Epithelial cell of esophagus (primary cell): ENCODE measurements at places on chromosomes 4 and X.
A peak's percentile ranks its signal among the peaks of the same experiment; 100 is the strongest.

- no peak for DNase-seq
These were observed 78.1 kb upstream of the TNIP3 start for GRCh38 chr4:121242188-121242750.

DNA sequence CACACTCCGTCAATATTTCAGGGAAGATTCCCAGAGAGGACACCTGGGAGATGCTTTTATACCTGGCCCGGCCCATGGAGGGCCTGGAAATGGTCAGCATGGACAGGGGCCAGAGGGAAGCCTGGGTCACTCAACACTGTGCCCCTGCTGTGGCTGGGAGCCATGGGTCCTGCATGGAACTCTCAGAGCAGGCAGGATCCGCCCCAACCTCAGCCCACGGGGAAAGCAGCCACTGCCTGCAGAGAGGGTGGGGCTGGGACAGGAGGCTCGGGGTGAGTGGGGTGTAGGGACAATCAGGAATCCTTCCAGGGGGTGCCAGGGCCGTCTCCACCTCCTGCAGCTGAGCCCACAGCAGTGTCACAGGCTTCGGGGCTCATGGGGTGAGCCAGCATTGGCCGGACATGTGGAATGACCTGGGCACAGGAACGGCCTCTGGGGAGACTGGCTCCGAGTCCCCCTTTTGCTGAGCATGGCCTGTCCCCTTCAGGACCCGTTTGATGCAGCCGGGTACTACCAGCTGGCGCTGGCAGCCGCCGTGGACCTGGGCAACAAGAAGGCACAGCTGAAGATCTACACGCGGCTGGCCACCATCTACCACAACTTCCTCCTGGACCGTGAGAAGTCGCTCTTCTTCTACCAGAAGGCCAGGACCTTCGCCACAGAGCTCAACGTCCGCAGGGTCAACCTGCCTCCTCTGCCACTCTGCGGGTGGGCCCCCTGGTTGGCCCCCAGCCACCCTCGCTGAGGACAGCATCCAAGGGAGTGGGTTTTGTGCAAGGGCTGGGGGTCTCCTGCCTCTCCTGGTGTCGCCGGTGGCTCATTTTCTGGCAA lies 29.1 kb upstream of the HTRA3 start:
- no peak for DNase-seq

GRCh38 chrX:151984328-151984727 lies 9.9 kb upstream of the GABRE start:
- DNase-seq: peak; percentile 90

GRCh38 chr4:121462660-121463261 lies 81.9 kb upstream of the QRFPR start:
- DNase-seq: peak; percentile 78

DNA sequence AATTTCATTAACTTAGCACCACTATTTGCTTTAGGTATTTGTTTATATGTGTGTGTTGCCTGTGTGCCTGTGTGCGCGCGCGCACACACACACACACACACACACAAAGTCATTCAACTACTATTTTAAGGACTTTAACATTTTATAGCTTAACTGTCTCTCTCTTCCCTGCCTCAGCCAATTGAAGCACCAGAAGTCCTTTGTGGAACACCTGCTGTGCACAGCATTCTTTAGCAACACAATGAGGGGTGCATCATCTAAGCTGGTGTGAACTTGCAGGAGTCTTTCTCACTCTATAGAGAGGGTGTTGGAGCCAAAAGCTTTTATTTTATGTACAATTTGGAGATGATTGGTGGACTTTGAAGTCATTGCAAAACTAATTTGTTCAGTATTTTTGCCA lies 31.3 kb downstream of the SLIT2 start:
- DNase-seq: no peak

- no peak for DNase-seq
These were observed 40.6 kb upstream of the PHEX start for GRCh38 chrX:21991504-21991903.

- peak; percentile 6 for DNase-seq
These were observed 250.7 kb downstream of the THOC2 start for GRCh38 chrX:123481913-123482851.

- DNase-seq: no peak
These were observed 154.0 kb downstream of the TMEM47 start for GRCh38 chrX:34503119-34503518.

DNA sequence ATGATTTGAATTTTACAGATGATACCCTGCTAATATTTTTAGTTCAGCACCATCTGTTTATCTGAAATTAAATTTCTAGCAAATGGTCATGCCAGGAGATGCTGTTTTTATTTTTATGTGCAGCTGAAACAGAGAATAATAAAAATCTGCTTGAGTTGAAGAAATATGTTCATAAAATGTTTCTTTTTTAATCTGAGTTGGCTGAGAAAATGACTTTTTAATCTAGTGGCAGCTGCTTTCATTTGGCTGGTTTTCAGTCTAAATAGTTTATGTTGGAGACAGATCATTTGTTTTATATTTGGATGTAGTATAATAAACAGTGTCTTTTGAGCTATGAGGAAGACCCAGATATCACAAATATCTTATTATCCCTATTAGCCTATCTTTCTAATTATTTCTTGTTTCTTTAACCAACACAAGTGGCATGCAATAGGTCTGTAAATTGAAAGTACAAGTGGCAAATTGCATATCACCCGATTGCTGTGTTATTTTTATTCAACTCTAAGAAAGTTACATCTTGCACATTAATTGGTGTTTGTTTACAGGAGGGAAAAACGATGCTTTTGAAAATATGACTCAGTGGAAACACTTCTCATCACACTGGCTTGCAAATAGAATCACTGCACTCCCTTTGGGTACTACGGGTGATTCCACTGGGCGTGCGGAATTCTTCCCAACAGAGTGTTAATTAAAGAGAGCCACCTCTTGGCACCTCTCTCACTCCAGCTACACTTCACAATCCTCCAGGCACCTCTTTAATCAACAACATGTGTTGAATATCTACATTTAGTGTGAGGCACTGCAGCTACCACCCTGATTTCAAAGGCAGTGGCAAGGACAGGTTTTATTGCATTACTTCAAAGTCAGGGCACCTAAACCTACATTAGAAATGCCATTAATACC lies 51.7 kb upstream of the AP1S2 start:
- DNase-seq: no peak

GRCh38 chr4:10856271-10856782 lies 171.8 kb upstream of the CLNK start:
- no peak for DNase-seq

GRCh38 chr4:106194801-106195200 lies 121.2 kb downstream of the TBCK start:
- DNase-seq: peak; percentile 12

- DNase-seq: peak; percentile 98
These were observed 32.4 kb downstream of the IGFBP7 start for GRCh38 chr4:57077550-57078343.

DNA sequence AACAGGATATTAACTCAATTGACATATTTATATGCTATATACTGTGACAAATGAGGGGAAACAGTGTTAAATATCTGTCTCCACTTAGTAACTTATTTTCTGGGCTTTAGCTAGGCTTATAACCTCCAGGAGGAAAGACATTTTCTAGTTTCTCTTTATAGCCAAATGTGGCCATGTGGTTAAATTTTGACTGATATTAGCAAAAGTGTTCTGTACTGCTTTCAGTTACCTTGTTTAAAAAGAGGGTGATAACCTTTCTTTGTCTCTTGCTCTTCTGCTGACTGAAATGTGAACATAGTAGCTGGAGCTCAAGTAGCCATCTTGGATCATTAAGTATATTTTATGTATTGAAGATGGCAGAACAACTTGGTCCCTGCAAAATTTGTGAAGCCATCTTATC lies 253.7 kb downstream of the PDHA2 start:
- DNase-seq: no peak

DNA sequence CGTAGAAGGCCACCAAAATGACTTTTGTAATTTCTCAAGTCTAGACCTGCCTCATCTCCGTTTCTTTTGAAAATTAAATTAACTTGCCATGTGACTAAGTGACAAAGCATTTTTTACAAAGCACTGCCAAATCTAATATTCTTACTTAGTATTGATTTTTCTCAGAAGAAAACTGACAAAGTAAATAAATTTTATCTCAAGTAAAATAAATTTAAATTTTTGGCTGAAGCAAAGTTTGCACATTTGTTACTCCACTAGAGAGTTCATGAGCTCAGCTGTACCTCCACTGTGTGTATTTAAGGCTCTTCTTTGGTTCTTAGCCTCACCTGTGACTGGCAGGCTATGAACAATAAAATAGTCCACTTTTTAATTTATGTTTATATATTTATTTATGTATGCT lies 441.1 kb upstream of the PCDH10 start:
- peak; percentile 37 for DNase-seq

- DNase-seq: no peak
These were observed 14.1 kb downstream of the KLF3 start for GRCh38 chr4:38678078-38678477.

- DNase-seq: peak; percentile 69
These were observed 99.2 kb upstream of the TENM3 start for GRCh38 chr4:182143822-182144625.

- DNase-seq: no peak
These were observed 12.0 kb upstream of the UNC5C start for GRCh38 chr4:95560774-95561173.

GRCh38 chr4:81096566-81096965 lies 66.1 kb downstream of the BMP3 start:
- DNase-seq: no peak

DNA sequence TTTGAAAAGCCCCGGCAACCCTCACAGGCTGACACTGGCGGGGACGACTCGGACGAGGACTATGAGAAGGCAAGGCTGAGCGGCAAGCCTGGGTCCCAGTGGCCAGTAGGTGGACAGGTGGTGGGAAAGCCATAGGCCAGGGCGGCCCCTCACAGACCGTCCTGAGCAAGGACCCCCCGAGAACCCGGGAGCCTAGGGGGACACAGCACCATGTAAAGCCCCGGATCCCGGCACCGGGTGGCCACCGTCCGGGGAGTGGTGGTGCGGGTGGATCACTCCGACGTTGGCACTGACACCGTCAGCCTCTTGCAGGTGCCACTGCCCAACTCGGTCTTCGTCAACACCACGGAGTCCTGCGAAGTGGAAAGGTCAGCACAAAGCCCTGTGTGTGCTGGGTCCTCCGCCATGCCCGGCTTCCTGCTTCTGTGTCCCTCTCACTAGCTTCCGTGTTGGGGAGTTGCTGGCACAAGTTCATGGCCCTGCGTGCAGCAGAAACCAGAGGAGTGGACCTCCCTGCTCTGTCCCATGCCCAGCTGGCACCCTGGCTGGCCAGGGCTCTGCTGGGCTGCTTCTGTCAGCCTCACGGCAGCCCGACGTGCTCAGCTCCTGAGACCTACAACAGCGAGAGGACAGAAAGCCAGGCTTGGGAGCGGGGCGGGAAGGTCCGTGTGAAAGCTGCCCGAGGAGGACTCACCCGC lies 11.9 kb upstream of the ADD1 start:
- no peak for DNase-seq

DNA sequence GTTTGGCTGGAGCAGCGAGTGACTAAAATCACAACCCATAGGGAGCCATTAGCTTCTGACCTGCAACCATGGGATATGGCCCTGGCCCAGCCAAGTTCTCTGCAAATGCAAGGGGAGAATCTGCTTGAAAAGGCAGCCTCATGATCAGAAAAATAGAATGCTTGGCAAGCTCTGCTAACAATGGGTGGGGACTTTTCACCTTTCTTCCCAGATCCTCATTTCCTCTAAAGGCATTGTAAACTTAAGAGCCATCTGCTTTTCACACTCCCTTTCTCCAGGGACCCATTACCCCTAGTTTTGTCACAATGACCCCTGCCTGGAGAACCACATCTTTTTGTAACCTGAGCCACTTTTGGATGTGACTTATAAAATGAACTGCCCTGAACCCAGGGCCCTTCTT lies 104.3 kb downstream of the PARM1 start:
- no peak for DNase-seq

- DNase-seq: peak; percentile 57
These were observed 109.2 kb upstream of the FAT1 start for GRCh38 chr4:186832906-186833305.

DNA sequence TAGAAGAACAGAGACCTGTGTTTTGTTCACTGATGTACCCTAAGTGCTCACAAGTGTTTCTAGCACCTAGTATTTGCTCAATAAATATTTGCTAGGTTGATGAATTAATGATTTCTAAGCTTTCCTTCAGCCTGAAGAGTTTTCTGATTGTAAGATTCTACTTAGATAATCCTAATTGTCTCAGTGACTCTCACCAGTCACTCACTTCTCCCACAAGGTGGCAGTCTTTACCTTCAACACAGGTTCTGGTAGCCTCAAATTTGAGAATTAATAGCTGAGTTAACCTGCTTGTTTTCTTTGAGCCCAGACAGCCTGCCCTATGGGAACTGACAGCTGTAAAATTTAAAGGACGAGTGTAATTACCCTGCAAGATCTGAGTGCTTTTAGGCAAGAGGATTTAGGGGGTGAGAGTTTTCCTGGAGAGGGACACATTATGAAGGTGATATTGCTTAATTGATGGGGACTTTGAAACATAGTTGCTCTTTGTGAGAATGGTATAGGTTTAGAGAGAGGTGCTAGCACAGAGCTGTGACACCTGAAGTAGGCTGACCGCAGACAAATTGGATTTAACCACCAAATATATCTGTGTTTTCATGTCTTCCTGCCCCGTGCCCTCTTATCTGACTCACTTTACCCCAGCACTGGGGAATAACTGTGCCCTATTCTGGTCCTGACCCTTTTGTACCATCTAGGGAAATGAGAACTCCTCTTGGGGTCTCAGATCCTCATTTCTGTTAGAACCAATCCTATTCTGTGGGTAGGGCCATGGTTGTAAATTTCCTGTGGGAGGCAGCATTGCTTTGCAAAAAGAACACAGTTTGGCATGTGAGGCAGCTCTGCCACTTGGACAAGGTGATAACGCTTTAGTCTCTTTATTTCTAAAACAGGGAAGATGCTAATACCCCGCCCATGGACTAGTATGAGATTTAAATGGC lies 27.7 kb downstream of the CD38 start:
- DNase-seq: peak; percentile 79

GRCh38 chr4:23889814-23890341 lies at the start of gene PPARGC1A:
Gene PPARGC1A (minus strand): TSS chr4:23890047. CDS start chr4:23889957, 90 bp downstream.
- DNase-seq: peak; percentile 40

GRCh38 chrX:138067415-138067814 lies 501.5 kb downstream of the ZIC3 start:
- DNase-seq: no peak

- DNase-seq: no peak
These were observed 33.3 kb upstream of the FGFR3 start for GRCh38 chr4:1759818-1760223.

- no peak for DNase-seq
These were observed 5.1 kb upstream of the MYOZ2 start for GRCh38 chr4:119130365-119131065.

DNA sequence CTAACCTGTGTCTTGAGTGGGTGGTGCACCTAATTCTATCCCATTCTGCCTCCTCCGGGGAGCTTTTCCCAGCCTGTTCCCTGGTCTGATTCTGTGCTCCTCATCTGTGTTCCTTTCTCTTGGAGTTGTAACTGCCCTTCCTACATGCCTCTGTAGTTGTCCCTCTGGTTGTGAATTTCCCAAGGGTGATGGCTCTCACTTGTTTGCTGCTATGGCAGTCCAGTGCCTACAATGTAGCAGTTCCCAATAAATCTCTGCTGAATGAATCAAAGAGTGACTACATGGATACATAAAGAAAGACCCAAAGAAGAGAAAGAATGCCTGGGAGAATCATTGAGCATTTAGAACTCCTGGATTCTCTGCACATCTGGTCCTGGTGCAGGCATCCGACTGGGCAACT lies 141.6 kb downstream of the HS3ST1 start:
- DNase-seq: no peak

- no peak for DNase-seq
These were observed 90.8 kb downstream of the AFF1 start for GRCh38 chr4:87025614-87026041.
